Stimulated activated CD4-positive, alpha-beta T cell treated with anti-CD3 and anti-CD28 coated beads, Interleukin-15, amount 100 ng/mL, for 1 hour (primary cell): ENCODE measurements at places on chromosomes 13 and 19.

DNA sequence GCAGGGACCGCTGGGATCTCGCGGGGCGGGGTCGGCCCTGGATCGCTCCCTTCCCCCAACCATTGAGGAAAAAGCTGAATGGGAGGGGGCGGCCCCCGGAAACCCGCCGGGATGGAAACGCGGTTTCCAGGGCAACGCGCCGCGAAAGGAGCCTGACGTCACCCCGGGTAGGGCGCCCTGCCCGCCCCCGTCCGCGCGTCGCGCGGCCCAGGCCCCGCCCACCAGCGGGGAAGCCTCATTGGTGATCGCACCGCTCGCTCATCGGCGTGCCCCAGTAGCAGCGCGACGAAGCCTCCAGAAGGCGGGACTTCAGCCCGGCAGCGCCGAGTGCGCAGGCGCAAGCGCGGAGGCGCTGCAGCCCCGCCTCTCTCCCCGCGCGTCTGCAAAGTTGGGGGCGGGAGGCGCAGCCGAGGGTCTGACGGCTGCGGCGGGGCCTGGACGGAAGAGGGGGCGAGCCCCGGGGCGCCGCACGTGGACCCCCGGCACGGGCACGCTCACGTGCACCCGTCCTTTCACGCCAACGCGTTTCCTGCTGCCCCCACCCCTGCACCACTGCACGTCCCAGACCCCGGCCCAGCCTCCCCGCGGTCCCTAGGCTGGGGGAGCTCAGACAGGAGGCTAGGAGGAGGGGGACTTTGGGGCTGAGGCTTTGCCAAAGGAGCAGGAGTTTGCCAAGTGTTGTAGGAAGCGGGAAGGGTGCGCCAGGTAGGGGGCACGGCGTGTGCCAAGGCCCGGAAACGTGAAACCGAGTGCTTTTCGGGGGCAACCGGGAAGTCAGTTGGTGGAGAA lies 8.2 kb upstream of the CIRBP start:
- peak; percentile 97 for DNase-seq

GRCh38 chr13:106505295-106505694 lies 30.2 kb downstream of the EFNB2 start:
- DNase-seq, result no peak

DNA sequence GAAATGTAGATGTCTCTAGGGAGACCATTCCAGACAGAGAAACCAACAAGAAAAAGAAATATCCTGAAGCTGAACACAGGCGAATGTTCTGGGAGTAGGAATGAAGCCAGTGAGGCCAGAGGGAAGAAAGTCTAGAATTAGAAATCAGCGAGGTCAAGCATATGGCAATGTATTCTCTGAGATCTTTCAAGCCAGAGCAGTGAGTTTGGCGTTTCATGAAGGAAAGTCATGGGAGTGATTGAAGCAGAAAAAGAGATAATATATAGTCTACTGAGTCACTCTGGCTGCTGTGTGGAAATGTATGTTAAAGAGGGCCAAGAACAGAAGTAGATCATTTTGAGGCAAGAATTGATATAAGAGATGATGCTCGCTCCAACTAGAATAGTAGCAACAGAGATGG lies 576.0 kb downstream of the PCDH17 start:
- no peak for DNase-seq

DNA sequence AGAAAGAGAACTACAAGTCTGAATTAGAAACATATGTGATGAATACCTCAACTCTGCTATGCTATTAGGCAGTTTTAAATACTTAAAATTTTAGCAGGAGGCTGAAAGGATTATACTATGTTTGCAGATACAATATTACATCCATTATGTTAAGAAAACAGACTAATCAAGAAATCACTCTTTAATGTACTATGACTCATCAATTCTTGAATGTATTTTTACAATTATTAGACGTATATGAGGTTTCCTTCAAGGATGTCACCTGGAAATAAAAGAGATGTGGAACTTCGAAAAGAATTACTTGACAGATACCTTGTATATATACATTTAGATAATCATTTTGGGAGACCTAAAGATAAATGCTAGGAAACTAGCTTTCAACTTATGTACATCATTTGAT lies 835.6 kb upstream of the MIR17HG start:
- no peak for DNase-seq

DNA sequence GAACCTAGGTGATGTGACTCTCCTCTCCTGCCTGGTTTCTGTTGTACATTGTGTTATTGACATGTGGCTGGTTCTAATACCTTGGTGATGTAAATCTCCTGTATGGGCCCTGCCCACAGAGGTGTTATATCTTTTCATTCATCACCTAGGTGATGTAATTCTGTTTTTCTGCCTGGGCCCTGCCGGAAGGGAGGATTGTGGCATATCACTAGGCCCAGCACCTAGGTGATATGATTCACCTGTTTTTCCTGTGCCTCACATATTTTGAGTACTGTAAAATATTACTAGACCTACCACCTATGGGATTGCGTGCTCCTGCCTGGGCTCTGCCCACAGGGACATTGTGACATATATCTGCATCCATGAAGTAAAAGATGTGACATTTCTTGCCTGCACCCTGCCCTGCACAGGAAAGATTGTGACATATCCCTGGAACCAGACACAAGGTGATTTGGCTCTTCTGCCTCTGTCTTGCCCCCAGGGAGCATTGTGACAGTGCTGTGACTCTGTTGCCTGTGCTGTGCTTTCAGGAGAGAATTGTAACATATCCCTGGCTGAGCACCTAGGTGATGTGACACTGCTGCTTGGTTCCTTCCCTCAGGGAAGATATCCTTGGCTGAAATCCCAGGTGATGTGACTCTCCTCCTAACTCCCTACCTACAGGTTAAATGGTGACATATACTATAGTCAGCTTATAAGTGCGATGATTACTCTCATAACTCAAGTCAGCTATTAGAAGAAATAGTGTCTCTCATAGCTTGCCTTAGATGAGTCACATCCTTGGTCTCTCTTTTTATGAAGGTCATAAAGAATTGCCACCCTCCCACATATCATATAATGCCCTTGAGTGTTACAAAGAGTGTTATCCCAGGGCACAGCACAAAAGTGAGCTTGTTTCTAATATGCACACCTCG lies 13.3 kb upstream of the ZNF681 start:
- no peak for DNase-seq

- DNase-seq, result no peak
These were observed 53.0 kb upstream of the URAD start for GRCh38 chr13:28041501-28041900.
